ENCODE measurements at places on chromosomes 12 and 14.

DNA sequence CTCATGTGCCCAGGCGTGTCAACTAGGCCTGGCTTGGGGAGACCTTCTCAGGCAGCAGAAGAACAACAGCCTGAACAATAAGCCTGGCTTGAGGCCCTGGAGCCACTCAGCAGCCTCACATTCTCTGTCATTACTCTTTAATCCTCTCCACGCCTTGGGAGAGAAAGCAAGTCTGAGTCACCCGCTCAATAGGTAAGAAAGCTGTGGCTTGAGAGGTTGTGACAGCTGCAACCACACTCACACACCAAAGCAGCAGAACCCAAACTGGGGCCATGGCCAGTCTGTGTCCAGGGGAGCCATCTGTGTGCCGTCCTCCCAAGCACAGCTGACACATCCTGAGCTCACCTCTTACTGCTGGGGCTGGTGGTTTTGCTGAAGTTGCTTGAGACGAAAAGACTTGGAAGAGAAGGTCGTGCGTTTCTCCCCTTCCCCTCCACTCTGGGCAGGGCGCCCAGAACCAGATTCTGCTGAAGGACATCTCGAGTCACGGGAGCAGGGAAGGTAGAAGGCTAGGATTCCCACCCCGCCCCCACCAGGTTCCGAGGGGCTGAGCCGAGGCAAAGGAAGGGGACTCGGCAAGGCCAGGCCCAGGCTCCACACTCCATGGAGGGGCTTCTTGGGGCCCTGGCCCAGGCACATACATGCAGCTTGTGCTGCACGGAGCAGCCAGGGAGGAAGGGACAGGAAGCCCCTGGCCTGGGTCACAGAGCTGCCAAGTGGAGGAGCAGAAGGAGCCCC, 5.5 kb downstream of the TMEM63C start:
- DNase-seq = peak; percentile 59

DNA sequence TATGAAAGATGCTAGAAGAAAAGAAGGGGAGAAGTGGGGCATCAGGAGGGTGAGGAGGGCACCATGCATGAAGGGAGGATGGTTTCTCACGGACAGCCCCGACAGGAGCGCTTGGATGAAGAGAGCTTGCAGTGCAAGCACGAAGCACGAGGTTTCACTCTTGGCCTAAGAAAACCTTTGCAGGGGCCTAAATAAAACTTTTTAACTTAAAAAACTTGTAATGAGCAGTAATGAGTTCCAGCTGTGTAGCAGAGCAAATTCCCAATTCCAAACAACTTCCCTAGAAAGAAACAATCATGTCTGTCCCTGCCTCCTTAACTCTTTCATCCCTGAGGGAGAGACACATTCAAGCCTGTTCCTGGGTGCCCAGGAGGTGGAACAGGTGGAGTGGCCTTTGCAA, 119.5 kb downstream of the PAH start:
- DNase-seq = no peak

DNA sequence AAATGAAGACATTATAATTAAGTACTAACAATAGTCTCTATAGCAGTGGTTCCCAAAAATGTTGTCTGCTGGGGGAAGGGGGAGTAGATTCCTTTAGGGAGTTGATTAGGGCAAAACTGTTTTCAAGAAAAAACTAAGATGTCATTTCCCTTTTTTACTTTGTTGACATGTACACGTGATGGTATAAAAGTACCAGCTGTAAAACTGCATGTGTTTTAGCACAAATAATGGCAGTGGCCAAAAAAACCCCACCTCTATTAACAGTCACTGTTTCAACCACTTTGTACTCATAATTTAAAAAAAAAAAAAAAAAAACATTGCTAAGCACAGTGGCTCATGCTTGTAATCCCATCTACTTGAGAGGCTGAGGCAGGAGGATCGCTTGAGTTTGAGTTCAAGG, 61.7 kb downstream of the PPP1R12A start:
- no peak for DNase-seq

GRCh38 chr12:96237035-96237434, 42.9 kb downstream of the ELK3 start:
- no peak for DNase-seq

DNA sequence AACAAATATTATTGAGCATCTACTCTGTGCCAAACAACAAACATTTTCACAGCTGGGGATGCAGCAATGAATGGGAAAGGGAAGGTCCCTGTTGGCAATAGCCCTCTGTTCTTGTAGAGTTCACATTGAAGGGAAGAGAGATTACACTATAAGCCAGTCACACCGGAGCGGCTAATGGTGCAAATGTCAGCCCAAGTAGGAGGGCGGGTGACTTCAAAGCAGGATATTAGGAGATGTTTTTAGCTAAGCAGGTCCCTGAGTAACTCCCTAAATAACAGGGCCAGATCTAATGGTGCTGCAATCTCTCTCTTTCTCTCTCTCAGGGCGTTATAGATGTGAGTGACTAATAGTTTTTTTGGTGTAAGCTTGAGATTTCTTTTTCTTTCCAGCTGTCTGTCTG, 30.7 kb downstream of the FLVCR2 start:
- DNase-seq = no peak

- DNase-seq = no peak
These were observed 84.1 kb upstream of the PLEKHA5 start for GRCh38 chr12:19045426-19045825.

DNA sequence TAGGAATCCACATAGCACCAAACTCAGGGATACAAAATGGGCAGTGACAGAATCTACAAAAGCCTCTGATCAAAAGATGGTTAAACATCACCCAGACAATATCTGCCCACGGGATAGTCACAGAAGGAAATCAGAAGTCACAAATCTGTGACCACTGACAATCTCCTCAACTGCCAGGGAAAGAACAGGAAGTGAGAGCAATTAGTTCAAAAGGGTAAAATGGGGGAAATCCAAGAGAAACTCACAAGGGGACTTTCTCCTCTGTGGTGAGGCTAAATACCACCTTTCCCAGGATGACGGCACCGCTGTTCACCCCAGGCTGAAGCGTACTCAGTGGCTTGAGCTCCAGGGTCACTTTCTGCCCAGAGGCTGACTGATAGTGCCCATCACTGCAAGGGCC, 10.7 kb downstream of the TTC5 start:
- no peak for DNase-seq

GRCh38 chr12:111215881-111216280, 153.0 kb downstream of the PHETA1 start:
- no peak for DNase-seq

GRCh38 chr12:120925740-120926563, 21.8 kb upstream of the SPPL3 start:
- no peak for DNase-seq

- DNase-seq = no peak
These were observed 11.8 kb downstream of the SLC6A12 start for GRCh38 chr12:202081-202731.

DNA sequence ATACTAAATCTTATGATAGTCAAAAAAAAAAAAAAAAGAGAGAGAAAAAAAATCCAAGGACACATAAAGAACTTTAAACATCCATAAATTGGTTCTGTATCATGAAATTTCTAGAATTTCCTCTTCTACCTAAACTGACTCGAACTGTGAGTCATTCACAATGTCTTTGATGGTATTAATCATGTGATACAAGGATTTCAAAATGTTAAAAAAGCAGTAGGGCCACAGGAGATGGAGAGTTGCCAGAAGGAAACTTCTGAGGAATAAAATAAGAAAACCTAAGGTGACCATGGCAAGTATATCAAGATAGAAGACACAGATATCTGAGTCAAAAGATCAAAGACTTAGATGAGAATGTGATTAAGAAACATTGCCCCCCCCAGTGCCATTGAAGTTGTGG, 1320.9 kb upstream of the FLRT2 start:
- DNase-seq = no peak

DNA sequence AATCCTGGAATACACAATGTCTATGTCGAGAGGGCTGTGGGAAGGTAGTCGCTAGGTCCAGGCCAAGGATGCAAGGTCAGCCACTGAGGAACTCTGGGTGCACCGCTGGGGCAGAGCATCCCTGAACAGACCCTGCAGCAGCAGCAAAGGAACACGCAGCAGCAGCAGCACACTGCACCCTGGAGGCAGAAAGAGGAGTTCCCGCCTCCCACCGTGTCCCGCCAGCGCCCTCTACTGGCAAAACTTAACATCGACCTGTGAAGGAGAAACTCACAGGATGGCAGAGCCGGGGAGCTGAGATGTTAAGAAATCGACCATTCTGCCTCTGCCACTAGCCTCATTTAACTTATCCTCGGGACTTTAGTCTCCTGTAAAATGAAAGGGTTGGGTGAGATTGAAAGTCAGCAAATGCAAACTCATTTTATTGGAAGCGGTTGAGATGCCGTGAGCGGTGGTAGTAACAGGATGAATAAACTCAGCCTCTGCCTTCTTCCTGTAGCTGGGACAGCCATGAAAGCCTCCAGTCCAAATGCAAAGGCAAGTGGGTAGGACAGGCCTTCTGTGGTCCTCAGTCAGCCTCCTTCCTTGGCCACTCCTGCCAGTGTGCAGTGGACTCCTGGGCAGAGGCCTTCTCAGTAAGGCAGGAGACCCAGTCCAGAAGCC, 45.6 kb downstream of the STAB2 start:
- peak; percentile 80 for DNase-seq

- DNase-seq = peak; percentile 27
These were observed 723 bp downstream of the NFATC4 start for GRCh38 chr14:24368562-24369252.

DNA sequence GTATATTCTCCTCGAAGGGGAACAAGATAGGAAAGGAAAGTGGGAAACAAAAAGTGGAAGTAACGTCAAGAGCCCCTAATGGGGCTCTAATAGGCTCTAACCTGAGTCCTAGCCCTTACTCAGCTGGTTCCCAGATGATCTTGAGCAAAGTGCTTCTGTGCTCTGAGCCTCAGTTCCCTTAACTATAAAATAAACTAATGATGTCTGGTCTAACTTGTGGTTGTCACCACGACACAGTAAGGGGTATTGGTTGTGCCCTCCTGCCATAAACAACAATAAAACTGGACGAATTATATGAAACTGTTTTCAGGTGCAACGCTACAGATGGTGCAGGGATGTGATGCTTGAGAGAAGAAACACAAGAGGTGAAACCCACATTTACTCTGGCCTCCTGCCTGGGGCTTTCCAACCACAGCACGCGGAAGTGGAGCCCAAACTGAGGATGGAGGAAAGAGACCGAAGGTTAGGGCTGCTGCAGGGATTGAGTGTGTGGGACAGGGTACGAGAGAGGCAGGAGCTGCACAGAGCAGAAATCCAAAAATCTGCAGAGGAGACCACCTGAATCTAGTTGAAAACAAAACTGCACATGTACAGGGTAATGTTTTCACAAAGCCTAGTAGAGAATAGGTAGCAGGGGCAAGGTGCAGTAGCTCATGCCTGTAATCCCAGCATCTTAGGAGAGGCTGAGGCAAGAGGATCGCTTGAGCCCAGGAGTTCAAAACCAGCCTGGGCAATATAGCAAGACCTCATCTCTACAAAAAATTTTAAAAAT, 45.6 kb upstream of the BCL2L14 start:
- no peak for DNase-seq

DNA sequence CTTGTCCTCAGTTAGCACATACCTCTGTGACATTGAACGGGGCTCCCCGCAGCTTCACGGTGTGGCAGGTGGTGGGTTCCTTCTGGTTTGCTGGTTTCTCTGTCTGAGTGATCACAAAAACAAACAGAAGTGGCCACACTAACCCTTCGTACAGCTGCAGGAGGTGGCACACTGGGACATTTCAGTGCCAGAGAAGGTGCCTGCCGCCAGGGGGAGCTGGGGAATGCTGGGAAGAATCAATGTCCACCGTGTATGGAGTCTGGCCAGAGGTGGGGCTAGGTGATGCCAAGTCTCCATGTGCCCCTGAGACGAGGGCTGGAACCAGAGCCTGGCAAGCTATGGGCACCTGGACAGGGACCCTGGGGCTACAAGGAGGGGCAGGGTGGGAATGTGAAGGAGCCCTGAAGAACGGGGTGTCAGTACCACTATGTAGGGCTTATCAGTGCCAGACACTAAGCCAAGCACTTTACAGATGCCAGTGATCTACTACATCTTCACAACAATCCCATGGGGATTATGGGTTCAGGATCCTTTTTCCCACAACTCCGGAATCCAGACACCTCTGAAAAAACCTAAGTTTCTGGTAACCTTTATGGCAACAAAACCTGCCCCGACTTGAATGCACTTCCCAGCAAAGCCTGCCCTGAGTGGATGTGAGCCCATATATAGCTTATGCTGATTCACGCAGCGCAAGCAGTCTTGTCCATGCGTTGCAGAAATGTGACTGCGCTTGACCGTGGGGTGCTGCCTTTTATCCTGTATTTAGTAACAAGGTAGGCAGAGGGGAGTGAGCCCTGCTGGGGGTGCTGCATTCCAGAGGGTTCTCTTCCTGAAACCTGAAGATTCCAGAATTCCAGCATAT, 10.8 kb downstream of the RBM19 start:
- peak; percentile 61 for DNase-seq

DNA sequence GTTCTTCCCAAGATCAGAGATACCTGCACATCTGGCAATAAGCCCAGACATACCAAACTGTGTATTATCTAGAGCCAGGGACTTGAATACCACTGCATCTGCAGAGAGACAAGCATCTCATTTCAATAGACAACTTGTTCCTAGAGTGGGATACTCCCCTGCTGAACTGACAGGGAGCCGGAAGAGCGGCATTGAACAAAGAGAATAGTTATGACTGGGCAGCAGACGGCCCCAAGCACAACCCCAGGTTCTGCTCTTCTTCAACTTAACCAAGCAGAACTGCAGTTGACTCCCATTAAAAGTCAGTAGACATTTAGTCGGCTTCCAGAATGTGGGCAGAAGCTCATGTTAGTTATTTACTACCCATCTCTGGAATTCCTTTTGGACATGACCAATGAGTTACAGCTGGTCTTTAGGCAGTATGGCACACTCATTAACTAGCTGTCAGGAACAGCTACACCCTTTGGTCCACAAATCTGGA, 112.9 kb downstream of the HMGA2 start:
- peak; percentile 34 for DNase-seq

GRCh38 chr12:50003595-50003994, 21.7 kb downstream of the RACGAP1 start:
- no peak for DNase-seq

DNA sequence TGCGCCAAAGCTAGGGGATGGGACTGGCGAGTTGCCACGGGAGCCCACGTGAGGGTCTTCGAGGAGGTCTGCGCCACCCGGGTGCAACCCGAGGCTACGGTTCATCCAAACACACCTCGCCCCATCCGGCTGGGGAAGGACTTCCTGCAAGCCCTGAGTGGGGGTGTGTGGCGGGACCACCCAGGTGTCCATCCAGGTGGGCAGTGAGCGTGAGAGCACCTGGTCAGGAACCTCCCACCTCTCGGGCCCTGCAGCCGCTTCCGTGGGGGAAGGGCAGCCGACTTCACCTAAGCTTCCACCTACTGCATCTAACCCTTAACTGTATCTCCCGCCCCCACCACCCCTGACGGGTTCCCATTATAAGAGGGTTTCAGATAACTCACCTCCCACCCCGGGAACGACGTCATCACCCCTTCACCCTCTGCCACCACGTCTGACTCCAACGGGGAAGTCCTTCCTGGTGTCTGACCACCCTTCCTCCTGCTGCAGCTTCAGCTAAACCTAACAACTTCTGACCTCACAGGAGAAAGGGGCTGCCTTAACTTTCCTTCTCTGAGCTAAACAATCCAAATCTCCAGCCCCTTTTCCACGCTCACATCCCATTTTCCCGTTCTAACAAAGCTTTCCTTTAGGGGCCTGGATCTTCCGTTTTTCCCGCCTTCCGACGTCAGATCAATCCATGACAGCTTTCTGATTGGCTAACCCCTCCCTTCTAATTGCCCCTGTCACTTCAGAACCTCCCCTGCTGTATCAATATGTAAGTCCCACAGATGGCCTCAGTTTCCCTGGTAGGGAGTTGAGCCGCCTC, 27.4 kb upstream of the SMUG1 start:
- DNase-seq = no peak
